NB4 (cell line): ENCODE measurements at places on chromosomes 12 and 14.

DNA sequence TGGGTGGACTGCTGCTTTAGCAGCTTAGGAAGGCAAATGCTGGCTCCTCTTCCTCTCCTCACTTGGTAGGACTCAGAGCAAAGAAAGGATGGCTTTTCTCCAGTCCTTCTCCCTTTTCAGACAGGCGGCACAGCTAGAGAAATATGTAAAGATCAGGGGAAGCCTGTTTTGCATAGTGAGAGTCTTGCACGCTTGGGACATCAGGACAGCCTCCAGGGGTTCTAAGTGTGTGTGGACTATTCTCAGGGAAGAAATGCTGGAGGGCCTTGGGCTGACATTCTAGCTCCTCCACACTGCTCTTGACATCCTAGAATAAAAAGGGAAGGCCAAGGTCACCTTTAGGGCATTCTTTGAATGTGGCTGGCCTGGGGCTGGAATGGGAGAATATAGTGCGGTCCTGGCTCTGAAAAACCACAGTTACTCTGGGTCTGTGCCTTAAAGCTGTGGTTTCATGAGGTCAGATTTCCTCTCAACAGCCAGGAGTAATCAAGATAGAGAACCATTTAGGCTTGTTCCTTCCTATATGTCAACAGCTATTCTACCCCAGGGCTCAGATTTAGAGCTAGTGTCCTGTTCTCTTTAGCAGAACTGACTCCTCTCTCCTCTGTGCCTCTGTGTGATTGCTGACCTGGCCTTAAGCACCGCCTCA, 24.3 kb downstream of the CMA1 start:
- DNase-seq, result peak; percentile 75

DNA sequence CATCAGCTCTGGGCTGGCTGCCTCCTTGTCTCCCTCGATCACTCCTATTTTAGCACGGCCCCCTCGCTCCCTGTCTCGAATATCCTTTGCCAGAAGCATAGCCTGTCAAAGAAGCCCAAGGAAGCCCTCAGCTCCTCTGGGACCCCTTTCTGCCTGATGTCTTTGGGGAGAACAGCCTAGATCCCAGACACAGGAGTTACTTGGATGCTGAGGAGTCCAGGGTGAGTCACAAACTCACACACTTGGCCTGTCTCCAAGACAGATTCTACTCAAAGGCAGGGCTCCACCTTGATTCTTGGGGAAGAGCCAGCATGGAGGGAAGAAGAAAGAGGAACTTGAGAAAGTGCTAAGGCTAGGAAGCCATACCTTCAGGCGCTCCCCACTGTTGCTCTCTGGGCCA, 8.1 kb downstream of the AVIL start:
- peak; percentile 37 for DNase-seq

- no peak for DNase-seq
Measured at GRCh38 chr14:85041618-85042017, 488.3 kb upstream of the FLRT2 start.

DNA sequence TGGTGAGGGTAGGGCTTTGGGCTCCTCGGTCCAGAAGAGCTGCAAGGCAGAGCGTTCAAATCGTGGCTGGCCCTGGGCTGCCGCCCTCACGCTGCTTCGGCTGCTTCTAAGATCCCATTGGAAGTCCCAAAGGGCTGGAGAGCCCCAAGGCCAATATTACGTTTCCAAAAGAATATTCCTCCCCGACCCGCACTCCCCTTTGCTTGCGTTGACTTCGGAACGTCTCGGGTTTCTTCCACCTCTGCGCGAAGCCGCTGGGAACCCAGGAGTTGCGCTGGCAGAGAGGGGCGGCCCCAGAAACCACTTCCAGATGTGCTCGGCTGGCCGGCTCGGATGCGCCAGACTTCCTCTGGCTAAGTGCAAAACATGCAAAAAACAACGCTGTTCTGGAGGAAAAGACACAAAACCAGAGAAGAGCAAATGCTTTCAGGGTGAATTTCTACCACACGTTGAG, at the start of gene GLT8D2:
TSS of gene GLT8D2 (minus strand) at position 285 of the 454 bp plus-strand sequence. CDS start 30,539 bp downstream, outside the sequence.
- peak; percentile 24 for DNase-seq

- DNase-seq, result no peak
Measured at GRCh38 chr12:6468283-6468575, 2.2 kb downstream of the VAMP1 start.

DNA sequence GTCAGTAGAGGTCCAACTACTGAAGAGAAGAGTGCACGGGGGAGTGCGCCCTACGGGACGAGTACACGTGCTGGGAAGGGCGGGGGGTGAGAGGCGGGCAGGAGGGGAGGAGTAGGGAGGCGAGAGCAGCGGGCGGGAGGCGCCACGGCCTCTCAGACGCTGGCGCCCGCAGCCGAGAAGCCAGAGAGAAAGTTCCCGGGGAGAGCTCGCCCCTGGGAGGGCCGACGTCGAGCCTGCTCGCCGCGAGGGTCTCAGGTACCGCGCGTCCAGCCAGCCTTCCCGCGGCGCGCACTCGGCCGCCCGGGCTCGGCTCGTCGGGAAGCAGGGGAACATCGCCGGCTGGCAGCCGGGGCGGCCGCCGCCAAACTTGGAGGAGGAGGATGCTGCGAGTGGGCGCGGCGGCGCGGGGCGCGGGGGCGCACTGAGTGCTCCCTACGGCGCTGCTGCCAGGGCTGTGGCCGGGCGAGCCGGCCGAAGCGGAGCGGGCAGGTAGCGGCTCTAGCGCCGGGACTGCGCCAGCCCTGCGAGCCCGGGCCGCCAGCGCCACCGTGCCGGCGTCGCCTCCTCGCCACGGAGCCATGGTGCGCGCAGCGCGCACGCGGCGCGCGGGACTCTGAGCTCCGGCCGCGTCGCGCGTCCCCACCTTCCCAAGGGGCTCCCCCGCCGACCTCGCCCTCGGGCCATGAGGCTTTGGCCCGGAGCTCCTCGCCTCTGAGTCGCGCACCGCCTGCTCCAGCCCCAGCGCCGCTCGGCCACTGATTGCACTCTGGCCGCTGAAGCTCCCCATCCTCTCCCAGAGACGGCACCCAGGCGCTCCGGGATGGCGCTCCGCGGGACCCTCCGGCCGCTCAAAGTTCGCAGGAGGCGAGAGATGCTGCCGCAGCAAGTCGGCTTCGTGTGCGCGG, at the start of gene SLC24A4:
TSS of gene SLC24A4 (plus strand) at position 155 of the 905 bp plus-strand sequence. CDS start at position 821, 666 bp downstream.
- no peak for DNase-seq

- DNase-seq, result no peak
Measured at GRCh38 chr12:130353081-130353480, 15.4 kb downstream of the PIWIL1 start.

DNA sequence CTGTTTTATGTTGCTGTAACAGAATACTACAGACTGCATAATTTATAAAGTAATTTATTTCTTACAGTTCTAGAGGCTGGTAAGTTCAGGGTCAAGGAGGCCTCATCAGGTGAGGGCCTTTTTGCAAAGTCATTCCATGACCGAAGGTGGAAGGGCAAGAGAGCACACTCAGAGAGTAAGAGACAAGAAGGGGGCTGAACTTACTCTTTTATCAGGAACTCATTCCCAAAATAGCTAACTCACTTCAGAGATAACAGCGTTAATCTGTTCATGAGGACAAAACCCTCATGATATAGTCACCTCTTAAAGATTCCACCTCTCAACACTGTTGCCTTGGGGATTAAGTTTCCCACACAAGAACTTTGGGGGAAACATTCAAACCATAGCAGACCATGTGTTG, 51.5 kb upstream of the RNU6-7 start:
- no peak for DNase-seq

- no peak for DNase-seq
Measured at GRCh38 chr14:97446087-97446486, 648.9 kb downstream of the VRK1 start.

DNA sequence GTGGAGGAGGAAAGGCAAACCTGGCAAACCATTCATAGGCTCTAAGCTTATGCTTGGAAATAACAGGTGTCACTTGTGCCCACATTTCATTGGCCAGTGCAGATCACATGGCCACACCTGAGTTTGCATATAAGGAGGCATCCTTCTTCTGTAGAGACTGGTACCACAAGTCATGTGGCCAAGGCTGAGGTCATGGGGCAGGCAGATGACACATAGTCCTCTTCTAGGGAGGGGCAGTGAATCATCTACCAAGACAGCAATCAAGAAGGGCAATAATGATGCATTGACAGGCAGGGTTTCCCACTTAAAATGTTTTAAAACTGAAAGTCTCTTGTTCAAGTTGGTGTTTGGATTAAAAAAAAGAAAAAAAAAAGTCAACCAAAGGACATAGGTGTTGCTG, 77.3 kb downstream of the DAAM1 start:
- no peak for DNase-seq

DNA sequence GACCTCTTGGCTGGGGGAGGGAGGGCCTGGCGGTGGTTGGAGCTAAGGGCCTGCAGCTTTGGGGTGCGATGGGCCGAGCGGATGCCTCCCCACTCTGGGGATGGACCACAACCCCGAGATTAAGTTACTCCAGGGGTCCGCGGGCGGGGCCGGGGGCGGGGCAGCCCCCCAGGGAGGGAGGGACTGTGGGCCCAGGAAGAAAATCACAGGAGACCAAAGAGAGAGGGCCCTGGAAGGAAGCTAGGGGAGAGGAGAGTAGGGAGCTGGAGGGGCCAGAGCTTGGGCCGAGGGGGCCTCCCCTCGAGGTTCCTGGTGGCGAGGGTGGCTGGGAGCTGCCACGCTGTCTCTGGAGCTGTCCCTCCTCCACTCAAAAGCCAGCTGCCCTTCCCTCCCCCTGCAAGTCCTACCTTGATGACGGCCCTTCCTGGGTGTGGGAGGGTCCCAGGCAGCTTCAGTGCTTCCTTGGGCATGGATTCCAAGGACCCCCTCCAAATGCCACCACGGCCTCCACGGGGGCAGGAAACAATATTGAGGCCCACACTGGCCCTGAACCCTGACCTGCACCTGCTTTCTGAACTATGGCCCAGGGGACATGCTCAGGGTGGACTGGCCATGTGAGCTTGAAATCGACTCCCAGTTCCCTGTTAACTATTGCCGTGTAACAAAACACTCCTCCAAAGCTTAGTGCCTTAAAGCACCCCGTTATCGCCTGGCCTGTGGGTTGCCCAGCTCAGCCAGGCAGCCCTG, 610 bp upstream of the NUDT14 start:
- no peak for DNase-seq

DNA sequence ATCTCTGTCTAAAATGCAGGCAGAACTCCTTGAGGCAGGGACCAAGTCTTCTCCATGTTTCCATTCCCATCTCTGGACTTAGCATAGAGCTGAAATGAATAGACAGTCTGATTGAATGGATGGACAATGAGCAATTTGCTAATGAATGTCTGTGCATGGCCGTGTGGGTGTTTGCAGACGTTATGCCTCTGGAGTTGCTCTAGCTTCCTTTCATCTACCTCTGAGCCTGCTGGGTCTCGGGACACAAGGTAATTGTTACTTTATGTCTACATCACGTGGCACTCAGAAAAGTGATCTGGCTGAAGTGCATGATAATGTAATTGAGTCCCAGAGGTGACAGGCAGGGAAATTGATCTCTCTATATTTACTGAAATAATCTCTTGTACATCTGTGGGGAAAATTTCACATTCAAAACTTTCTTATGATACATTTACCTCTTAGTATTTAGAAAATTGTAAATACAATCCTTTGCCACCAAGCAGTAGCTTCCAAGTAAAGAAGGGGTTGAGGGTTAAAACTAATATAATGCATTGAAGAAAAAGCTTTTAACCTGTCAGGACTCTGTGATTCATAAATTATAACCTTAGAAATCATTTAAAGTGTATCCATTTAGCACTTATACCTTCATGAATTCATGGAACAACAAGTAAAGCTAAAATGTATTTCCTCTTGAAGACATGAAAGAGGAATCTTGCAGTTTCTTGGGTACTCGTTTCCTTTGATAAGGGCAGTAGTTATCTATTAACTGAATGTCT, 424.1 kb downstream of the APAF1 start:
- no peak for DNase-seq

DNA sequence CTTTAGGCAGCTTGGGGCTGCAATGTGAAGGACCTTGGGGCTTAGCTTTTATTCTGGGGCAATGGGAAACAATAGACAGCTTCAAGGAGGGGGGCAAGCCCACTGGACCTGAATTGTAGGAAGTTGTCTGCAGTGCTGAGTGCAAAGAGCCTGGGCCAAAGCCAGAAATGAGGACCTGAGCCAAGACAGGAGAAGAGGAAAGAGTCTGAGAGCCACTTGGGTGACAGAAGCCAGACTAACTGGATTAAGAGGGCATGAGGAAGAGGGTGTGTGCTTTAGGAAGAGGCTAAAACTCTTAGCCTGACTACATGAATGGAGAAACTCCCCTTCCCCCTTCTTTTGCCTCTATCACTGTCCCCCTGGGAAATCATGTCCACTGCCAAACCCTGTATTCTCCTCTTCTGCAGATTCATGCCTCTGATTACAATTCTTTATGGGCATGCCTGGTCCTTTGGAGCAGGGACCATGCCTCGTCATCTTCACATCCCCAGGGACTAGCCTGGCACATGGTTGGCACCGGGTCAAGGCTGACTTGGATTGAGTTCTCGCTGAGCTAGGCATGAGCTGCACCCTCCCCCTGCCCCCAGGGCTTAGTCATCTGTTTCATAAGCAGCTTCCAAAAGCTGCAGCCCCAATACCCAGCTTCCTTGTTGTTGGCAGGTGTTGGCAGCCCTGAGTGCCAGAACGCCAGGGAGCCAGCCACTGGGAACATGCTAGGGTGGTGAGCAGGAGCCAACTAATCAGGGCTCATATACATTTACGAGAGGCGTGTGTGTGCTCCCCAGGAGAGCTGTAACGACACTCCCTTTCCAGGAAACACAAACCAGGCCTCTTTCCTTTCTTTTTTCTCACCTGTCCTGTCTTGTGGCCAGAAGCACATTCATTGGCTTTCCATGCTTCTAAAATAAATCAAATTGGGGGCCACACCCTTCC, 27.7 kb upstream of the JDP2 start:
- peak; percentile 83 for DNase-seq

GRCh38 chr14:96198430-96199130, 6.1 kb upstream of the BDKRB2 start:
- DNase-seq, result peak; percentile 13

- DNase-seq, result no peak
Measured at GRCh38 chr12:121711361-121712189, 977 bp upstream of the TMEM120B start.

GRCh38 chr12:5656836-5657235, 224.9 kb downstream of the NTF3 start:
- no peak for DNase-seq

DNA sequence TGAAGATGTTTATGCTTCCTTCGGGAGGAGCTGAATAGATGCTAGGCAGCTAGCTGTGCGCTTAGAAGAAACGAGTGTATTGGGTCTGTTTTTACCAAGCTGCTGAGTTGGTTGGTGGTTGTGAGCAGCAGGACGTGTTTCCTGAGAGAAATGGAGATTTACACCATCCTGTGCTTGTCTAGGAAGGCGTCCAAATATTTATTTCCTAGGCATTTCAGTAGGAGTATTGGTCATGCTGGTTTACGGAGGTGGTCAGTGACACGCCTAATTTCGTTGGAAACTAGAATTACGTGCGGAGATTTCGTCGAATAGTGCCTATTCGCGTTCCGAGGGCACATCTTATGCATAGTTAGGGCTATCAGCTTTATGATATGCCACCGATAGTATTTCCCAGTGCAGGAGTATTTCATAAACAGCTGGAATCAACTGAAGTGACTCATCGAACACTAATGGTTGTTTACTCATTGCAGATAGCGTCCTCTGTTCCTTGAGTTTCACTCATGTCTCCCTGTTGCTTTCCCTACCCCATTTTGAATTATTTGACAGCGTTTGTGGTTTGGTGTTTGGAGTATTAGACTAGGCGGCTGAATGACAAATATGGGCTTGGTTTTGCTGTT, 780 bp downstream of the TBC1D15 start:
- DNase-seq, result peak; percentile 48
